ENCODE measurements at places on chromosomes 5 and 9.
A peak's percentile ranks its signal among the peaks of the same experiment; 100 is the strongest.

- no peak for DNase-seq
These were observed 388 bp downstream of the ANKS6 start for GRCh38 chr9:98795970-98796363.

- DNase-seq = peak; percentile 67
These were observed 521 bp upstream of the PTGS1 start for GRCh38 chr9:122370303-122370702.

- DNase-seq = no peak
These were observed 131.7 kb upstream of the MYO10 start for GRCh38 chr5:17067657-17068392.

- DNase-seq = peak; percentile 73
These were observed 110.4 kb upstream of the EPB41L4A start for GRCh38 chr5:112529525-112529924.

GRCh38 chr5:32280656-32281081 is 32.1 kb downstream of the MTMR12 start:
- DNase-seq = no peak

- DNase-seq = no peak
These were observed 47.3 kb downstream of the SLC12A7 start for GRCh38 chr5:1064383-1065142.

DNA sequence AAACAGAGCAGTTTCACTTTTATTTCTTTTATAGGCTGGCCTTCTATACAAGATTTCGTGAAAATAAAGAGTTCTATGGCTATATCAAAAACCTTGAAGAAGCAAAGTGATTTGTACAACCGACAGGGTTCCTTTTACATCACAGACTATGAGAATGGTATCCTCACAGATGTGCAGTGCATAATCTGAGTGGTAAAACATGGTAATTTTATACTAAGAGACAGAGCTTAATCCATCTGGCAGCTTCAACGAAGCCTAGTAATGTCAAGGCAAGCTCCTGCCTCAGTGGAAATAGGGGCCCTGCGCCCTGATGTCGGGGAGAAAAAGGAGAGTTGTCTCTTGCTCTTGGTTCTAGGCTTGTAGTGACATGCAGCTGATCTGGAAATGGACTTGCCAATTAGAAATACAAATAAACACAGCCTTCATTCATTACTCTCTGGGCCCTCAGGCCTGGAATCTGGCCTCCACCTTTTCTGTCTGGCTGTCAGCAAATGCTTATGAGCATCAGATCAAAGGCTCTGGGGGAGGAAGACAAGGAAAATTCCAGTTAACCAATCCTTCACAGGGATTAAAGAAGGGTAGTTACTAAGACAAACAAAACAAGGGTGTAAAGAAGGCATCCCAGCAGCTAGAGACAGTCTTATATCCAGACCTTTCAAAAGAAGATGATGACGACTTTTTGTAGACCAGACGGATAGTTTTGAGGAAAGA is 33.6 kb upstream of the TRIM32 start:
- no peak for DNase-seq
